ENCODE measurements at places on chromosomes 5 and 9.

DNA sequence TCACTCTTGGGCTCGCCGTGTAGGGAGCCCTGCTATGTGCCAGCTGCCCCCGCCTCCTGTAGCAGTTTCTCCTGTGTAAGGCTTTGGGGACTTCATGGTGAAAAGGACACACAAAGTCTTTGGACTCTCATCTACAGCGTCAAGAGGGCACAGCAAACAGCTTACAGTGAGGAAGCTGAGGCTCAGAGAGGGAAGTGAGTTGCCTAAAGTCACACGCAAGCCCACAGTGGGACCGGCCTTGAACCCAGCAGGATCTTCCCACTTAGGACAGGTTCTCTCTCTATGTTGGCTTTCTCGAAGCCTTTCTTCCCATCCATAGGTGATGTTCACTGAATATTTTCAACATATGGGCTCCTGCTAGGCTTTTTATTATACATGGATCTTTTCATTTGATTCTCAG lies 9.8 kb upstream of the PRRX2 start:
- DNase-seq: peak; percentile 46

DNA sequence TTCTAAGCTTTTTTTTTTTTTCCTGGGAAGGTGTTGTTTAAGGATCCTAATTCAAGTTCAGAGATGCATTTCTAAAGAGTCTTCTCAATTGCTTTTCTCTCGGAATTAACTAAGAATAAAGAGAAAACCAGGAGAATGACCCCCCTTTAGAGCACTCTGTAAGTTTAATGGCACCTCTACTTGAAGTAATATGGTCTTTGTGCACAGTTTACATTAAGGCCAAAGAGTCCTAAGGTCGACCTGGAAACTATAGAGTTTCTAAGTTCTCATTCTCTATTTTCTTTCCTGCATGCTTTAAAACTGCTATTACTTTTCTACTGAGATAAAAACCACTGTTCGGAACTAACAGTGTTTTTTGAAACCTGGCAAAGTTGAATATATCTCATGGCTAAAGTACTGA lies 923.1 kb upstream of the CDH10 start:
- no peak for DNase-seq

- no peak for DNase-seq
Observed at GRCh38 chr9:80086386-80086785, 514.6 kb downstream of the TLE4 start.

GRCh38 chr9:109001275-109001676 lies 12.0 kb downstream of the CTNNAL1 start:
- DNase-seq: no peak
